NCI-H2227 treated with DMSO at 0.1 percent for 48 hours (cell line): ENCODE measurements at places on chromosomes 2 and 18.

DNA sequence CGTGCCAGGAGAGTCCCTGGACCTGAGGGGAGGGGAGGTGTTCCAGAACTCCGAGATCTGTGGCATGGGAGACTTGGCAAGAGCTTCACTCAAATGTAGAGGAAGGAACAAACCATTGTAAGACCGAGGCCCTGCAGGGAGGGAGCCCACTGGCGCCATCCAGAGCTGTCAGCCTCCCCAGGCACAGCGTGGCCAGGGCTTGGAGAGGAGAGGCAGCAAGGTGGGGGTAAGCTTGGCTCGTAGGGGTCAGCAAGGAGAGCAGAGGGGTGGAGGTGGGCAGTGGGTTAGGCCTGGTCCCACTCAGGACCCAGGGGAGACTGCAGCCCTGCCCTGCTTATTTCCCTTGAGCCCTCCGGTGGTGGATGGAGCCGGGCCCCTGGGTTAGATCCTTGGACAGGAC lies 3.6 kb downstream of the TMEM177 start:
- no peak for DNase-seq

GRCh38 chr2:12555012-12555645 lies 161.6 kb upstream of the TRIB2 start:
- DNase-seq, result no peak

- no peak for DNase-seq
Measured at GRCh38 chr2:173359231-173359630, 4.6 kb downstream of the CDCA7 start.

DNA sequence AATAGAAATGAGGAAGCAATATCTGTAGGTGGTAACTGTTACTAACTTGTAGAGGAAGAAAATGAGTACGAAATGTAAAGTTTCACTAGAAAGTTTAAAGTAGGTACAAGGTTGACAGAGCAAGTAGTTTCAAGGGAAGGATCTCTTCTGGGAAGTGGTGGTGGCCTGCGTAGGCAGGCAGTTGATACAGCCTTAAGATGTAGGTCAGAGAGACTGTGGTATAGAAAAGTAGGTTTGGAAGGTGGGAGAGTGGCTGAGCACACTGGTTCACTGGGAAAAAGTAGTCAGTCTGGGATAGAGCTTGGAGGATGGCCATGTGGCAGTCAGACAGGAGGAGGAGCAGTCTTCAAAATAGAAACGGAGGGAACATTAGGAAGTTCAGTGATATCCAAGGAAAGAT lies 23.5 kb downstream of the KDM3A start:
- no peak for DNase-seq

- DNase-seq, result no peak
Measured at GRCh38 chr2:157443090-157443489, 799 bp downstream of the CYTIP start.

GRCh38 chr2:178478130-178478438 lies 316 bp downstream of the FKBP7 start:
- no peak for DNase-seq

- DNase-seq, result no peak
Measured at GRCh38 chr18:8816816-8817215, 111.5 kb downstream of the MTCL1 start.

- DNase-seq, result no peak
Measured at GRCh38 chr2:66702301-66702700, 267.4 kb downstream of the MEIS1 start.

DNA sequence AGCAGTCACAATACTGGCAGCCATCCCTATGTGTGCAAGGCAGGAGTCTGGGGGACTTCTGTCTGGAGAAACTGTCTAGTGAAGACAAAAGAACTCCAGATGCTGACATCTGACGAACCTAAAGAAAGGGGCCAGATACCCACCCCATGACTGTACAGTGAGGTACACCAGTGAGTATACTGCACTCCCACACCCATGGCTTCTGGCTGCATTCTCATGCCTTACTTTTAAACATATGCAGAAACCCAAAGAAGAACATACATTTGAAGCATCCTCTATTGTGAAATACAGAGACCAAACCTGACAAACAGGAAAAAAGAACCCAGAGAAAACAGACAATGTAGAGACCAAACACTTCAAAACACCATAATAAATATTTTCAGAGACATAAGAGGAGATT lies 102.2 kb downstream of the ACTR3 start:
- no peak for DNase-seq

- DNase-seq, result no peak
Measured at GRCh38 chr2:60569680-60570111, 16.2 kb upstream of the BCL11A start.

GRCh38 chr2:104049981-104050380 lies 803.9 kb upstream of the POU3F3 start:
- no peak for DNase-seq

DNA sequence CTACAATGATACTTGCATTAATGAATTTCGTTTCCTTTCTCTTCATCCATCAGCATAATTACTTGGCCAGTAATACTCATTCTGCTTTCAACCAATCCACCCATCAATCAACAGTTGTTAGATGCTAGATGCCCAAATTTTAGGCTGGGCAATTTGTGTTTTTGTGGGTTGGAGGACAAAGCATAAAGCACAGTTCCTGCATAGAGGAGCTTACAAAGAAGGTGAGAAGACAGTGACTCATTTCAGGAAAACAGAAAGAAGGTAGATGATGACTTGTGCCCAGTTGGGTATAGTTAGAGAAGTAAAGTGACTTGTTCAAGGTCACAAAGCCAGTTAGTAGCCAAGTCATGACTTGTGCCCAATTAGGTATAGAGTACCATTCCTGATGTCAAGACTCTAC lies 1186.8 kb upstream of the CELF4 start:
- DNase-seq, result no peak

- no peak for DNase-seq
Measured at GRCh38 chr2:46072101-46072820, 224.9 kb upstream of the EPAS1 start.

GRCh38 chr2:222313816-222314215 lies 15.0 kb upstream of the PAX3 start:
- no peak for DNase-seq

DNA sequence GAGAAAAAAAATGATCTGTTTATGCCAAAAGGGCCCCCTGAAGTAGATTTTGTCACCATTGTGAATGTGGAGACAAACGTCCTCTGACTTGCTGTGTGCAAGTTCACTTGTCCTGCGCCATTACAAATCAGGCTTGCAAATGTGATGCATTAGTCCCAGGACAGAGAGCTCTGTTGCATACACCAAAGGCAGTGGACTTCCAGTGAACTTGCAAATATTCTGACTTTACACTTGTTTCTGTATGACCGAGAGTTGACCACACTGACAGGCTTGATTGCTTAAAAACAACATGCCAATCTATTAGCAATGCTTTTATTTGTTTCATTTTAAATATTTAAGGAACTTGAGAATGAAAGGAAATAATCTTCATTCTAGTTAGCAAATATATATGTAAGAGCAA lies 293.2 kb downstream of the PLCL1 start:
- DNase-seq, result no peak

- no peak for DNase-seq
Measured at GRCh38 chr18:23307567-23308295, 145.4 kb upstream of the RIOK3 start.

GRCh38 chr18:3648641-3649040 lies 198.7 kb downstream of the TGIF1 start:
- no peak for DNase-seq

GRCh38 chr18:79507076-79507545 lies 111.4 kb downstream of the NFATC1 start:
- no peak for DNase-seq

GRCh38 chr18:26159353-26159752 lies 25.7 kb downstream of the PSMA8 start:
- no peak for DNase-seq

DNA sequence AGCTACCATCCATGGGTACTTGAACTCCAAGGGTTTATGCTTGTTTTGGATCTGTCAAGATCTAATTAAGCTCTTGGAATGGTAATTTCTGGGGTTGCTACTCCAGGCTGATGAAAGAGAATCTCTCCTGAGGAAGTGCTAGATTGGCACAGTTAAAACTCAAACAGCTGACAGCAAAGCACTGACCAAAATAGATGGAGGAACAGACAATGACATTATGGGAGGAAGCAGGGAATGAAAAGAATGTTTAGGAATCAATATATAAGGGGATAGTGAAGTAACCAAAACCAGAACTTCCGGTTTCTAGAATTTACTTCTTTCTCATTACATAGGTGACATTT lies 6.3 kb downstream of the THUMPD2 start:
- DNase-seq, result no peak

DNA sequence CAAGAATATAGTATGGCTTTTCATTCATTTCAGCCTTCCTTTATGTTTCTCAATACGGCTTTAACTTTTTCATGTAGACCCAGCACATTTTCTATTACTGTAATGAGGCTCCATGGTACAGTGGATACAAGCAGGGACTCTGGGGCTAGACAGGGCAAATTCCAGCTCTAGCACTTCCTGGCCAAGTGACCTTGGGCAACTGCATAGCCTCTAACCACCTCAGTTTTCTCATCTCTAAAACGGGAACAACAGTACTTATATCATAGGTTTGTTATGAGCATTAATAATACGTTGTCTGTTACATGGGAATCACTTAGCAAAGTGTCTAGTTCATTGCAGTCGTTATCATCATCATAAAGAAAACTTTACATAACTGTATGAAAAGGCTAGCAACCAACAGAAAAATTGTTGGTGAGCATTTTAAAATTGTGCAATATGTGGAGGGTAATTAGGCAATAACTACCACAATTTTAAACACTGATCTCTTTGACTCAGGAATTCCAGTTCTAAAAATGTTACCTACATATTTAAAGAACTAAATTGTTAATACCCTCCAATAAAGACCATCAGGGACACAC lies 13.7 kb upstream of the RMDN2 start:
- no peak for DNase-seq

GRCh38 chr2:176468457-176469113 lies 199.3 kb downstream of the MTX2 start:
- no peak for DNase-seq

GRCh38 chr2:15383695-15384350 lies 177.3 kb downstream of the NBAS start:
- DNase-seq, result no peak

DNA sequence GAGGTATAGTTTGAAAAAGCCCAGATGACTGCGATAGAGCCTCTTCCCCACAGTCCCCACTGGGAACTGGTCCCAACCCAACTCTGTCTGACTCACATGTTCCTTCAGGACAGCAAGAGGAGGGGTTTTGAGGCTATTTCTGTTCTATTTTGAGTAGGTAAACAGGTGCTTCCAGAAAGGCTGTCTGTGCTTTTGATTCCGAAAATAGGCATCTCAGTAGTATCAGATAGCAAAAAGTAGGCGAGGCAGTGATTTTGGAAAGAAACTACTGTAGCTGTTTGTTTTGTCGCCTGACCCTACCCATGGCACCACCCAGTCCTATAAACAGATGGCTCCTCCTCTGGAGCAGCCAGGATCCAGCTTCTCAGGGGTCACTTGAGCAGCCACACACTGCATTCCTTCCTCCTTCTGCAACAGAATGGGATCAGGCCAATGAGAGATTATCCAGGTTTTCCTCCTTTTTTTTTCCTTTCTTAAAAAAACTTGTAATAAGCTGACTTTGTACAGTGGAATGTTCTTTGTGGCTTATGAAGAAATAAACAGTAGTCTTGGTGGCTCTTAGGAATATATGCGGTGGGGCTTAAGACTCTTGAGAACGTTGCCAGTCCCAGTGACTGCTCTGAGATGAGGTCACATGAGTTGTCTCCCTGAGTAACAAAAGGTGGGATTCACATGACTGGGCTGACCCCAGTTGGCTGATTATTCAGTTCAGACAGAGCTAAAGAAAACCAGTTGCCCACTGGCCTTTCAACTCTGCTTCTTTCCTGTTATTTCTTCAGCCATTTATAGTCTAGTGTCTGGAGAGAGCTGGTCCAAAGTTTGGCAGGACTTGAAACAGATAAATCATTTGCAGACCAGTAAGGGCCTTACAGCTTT lies 98.6 kb downstream of the KCNS3 start:
- no peak for DNase-seq

DNA sequence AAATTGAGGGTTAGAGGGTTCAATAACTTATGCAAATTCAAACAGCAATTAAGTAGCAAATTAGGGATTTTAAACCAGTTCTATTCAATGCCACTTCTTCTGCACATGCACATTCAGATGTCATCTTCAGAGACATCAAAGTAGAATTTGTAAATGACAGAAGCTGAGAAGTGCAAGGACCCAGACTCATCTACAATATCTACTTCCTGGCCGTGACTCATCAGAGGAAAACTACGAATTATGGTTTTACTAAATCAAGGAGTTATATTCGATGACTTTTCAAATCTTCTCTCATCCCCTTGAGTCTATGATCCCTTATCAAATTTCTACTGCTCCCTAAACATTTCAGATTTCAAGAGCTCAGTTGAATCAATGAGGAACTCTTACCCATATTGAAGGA lies 20.0 kb upstream of the STAT4 start:
- no peak for DNase-seq

DNA sequence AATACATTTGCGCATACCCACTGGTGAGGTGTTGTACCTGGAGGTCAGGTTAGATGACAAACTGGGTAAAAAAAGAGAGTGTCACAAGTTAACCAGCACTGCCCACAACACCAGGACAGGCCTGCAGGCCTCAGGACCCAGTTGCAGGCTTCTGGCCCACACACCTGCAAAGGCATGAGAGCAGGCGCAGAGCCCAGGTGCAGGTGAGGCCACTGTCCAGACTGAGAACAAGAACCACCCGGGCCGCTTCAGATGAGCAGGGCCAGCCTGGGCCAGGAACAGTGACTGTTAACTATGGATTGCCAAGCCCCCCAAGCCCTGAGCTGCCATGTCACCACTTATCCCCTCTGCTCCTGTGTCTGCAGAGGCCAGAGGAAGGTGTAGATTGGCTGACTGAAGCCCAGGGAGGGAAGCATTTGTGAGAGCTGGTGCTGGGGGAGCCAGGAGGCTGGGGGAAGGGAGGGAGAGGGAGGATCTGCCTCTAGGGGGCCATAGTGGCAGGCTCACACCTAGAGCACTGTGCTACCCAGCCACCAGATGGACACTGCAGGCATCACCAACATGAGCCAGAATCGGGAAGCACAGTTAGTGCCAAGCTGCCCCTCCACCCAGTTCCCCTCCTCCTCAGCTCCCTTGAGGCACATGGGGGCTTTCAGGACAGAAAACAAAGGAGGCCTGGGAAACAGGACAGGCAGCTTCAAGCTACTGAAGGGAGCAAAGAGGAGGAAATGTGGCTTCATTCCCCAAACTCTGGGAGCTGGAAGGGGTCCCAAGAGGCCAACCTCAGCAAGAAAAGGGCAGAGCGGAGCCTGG lies 35.4 kb downstream of the SFXN5 start:
- no peak for DNase-seq

GRCh38 chr2:234483568-234484251 lies 13.2 kb downstream of the ARL4C start:
- DNase-seq, result no peak

- no peak for DNase-seq
Measured at GRCh38 chr2:151475071-151475470, 65.4 kb downstream of the RIF1 start.
